HFFc6 (cell line): ENCODE measurements at places on chromosomes 7 and 10.
A peak's percentile ranks its signal among the peaks of the same experiment; 100 is the strongest.

DNA sequence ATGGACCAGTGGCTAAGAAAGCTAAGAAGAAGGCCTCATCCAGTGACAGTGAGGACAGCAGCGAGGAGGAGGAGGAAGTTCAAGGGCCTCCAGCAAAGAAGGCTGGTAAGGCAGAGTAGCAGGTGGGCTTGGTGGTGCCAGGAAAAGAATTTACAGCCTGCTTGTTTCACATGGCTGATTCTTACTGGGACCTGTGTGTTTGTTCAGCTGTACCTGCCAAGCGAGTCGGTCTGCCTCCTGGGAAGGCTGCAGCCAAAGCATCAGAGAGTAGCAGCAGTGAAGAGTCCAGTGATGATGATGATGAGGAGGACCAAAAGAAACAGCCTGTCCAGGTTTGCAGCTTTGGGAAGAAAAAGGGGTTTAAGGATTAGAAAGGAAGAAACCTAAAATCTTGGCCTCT lies 5.0 kb downstream of the NOLC1 start:
- peaks cover 45% of the 10 kb centered on the region for H3K4me1 ChIP-seq
- no peak for DNase-seq
- H3K27me3 ChIP-seq, result peaks cover 2% of the 10 kb centered on the region
- peaks cover 70% of the 10 kb centered on the region for H3K36me3 ChIP-seq

- no peak for DNase-seq
- peaks cover 39% of the 10 kb centered on the region for H3K36me3 ChIP-seq
- peaks cover 44% of the 10 kb centered on the region for H3K4me1 ChIP-seq
- peak overlapping the region; percentile 85; the same call in 1 of the 2 replicates for H3K4me3 ChIP-seq
- H3K27ac ChIP-seq, result peak overlapping the region; percentile 29; the same call in 1 of the 2 replicates
- no peaks in the 10 kb centered on the region for H3K27me3 ChIP-seq
Measured at GRCh38 chr7:158702196-158702595, 2.4 kb downstream of the NCAPG2 start.

GRCh38 chr10:3693022-3693697 lies 91.8 kb downstream of the KLF6 start:
- no peak overlapping the region for H3K27ac ChIP-seq
- no peak for DNase-seq
- peaks cover 19% of the 10 kb centered on the region; the same call in 1 of the 2 replicates for H3K27me3 ChIP-seq
- no peaks in the 10 kb centered on the region for H3K36me3 ChIP-seq
- H3K4me1 ChIP-seq, result peaks cover 10% of the 10 kb centered on the region

DNA sequence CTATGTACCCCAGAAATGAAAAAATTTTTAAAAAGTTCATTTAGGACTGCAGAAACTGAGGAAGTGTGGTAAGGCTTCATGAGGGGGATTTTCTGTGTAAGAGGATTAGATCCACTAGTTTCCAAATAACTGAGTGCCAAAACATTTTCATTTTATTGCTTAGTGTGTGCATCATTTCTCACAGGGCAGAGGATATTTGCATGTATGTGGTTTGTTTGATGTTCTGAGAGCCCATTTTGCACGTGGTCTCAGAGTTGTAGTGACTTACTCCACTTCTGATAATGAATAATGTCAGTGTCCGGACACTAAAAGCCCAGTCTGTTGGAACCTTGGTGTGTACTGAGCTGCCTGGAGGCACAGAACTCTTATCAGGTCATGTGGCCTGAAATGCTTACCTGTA lies 299.9 kb downstream of the AUTS2 start:
- H3K27me3 ChIP-seq, result no peaks in the 10 kb centered on the region
- H3K27ac ChIP-seq, result no peak overlapping the region
- no peak overlapping the region for H3K4me3 ChIP-seq
- no peaks in the 10 kb centered on the region for H3K4me1 ChIP-seq

DNA sequence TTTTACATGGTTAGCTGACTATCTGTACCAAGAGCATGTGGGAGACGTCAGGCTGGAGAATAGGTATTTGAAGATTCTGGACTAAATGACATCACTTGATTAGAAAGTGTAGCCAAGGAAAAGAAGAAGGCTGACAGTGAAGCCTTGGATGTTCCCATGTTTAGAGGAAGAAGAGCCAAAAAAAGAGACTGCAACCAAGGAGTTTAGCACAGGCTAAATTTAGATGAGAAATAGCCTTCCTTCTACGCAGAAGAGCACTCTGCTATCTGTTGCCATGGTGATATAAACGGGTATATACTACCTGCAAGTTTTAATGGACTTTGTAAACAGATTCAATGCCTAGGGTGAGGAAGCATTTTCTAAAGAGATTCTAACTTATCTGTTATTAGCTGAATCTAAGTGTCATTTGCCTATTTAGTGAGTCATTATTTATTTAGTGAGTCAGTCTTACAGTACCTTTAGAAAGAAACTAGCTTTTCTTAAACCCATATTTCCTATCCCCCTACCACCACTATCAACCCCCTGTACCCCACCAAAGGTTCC lies 69.8 kb downstream of the CDK6 start:
- H3K4me3 ChIP-seq, result peak overlapping the region; percentile 83
- H3K4me1 ChIP-seq, result peaks cover 87% of the 10 kb centered on the region
- DNase-seq, result peak; percentile 42
- peaks cover 23% of the 10 kb centered on the region for H3K36me3 ChIP-seq
- H3K27me3 ChIP-seq, result peaks cover 2% of the 10 kb centered on the region; the same call in 1 of the 2 replicates
- H3K27ac ChIP-seq, result peak overlapping the region; percentile 99

- H3K4me3 ChIP-seq, result no peak overlapping the region
- no peak for DNase-seq
- no peaks in the 10 kb centered on the region for H3K36me3 ChIP-seq
- no peak overlapping the region for H3K27ac ChIP-seq
- no peaks in the 10 kb centered on the region for H3K27me3 ChIP-seq
- peaks cover 7% of the 10 kb centered on the region; the same call in 1 of the 2 replicates for H3K4me1 ChIP-seq
Measured at GRCh38 chr10:69071610-69072009, 16.3 kb upstream of the SRGN start.

- no peak overlapping the region for H3K4me3 ChIP-seq
- H3K27ac ChIP-seq, result no peak overlapping the region
- peaks cover 3% of the 10 kb centered on the region for H3K27me3 ChIP-seq
Measured at GRCh38 chr7:4202154-4202736, 479.9 kb upstream of the FOXK1 start.

- DNase-seq, result no peak
- H3K27me3 ChIP-seq, result no peaks in the 10 kb centered on the region; the same call in 1 of the 2 replicates
- no peak overlapping the region for H3K27ac ChIP-seq
- no peaks in the 10 kb centered on the region for H3K4me1 ChIP-seq
- peak overlapping the region; percentile 16; the same call in 1 of the 2 replicates for H3K4me3 ChIP-seq
- H3K36me3 ChIP-seq, result no peaks in the 10 kb centered on the region
Measured at GRCh38 chr7:113456533-113456932, 338.2 kb upstream of the SMIM30 start.

- no peak overlapping the region for H3K27ac ChIP-seq
- H3K27me3 ChIP-seq, result no peaks in the 10 kb centered on the region; the same call in 1 of the 2 replicates
- H3K4me1 ChIP-seq, result no peaks in the 10 kb centered on the region
- DNase-seq, result no peak
Measured at GRCh38 chr7:36602511-36602910, 121.8 kb downstream of the AOAH start.

DNA sequence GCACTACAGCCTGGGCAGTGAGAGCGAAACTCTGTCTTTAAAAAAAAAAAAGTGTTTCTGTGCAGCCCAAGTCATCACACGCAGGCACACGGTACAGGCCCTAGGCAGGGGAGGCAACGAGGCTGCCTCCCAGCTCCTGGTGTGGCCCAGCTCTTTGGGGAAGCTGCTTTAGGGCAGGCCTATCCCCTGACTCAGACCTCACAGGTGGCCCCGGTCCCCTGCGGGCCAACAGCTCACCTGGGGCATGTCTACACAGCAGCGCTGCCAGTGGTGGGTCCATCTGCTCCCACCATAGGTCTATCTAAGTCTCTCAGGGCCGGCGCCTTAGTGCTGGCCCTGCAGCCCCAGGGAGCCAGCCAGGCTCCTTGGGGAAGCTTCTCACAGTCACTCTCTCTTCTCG lies 31.4 kb downstream of the ZAN start:
- H3K36me3 ChIP-seq, result no peaks in the 10 kb centered on the region
- DNase-seq, result no peak
- H3K4me1 ChIP-seq, result no peaks in the 10 kb centered on the region
- peaks cover 60% of the 10 kb centered on the region for H3K27me3 ChIP-seq

GRCh38 chr10:79490400-79491142 lies 21.8 kb upstream of the EIF5AL1 start:
- H3K27me3 ChIP-seq, result peaks cover 5% of the 10 kb centered on the region
- H3K36me3 ChIP-seq, result no peaks in the 10 kb centered on the region
- H3K27ac ChIP-seq, result peak overlapping the region; percentile 39; the same call in 1 of the 2 replicates
- H3K4me1 ChIP-seq, result peaks cover 45% of the 10 kb centered on the region
- DNase-seq, result no peak
- no peak overlapping the region for H3K4me3 ChIP-seq

GRCh38 chr7:17234030-17234397 lies 64.4 kb upstream of the AHR start:
- H3K4me1 ChIP-seq, result peaks cover 47% of the 10 kb centered on the region
- DNase-seq, result peak; percentile 2
- H3K4me3 ChIP-seq, result peak overlapping the region; percentile 69
- H3K36me3 ChIP-seq, result no peaks in the 10 kb centered on the region
- H3K27ac ChIP-seq, result peak overlapping the region; percentile 99

GRCh38 chr10:76091926-76092325 lies 660.5 kb downstream of the LRMDA start:
- H3K27me3 ChIP-seq, result peaks cover 5% of the 10 kb centered on the region; the same call in 1 of the 2 replicates
- no peak overlapping the region for H3K27ac ChIP-seq
- H3K4me1 ChIP-seq, result peaks cover 8% of the 10 kb centered on the region
- H3K36me3 ChIP-seq, result no peaks in the 10 kb centered on the region
